ENCODE measurements at places on chromosomes 6 and 20.

DNA sequence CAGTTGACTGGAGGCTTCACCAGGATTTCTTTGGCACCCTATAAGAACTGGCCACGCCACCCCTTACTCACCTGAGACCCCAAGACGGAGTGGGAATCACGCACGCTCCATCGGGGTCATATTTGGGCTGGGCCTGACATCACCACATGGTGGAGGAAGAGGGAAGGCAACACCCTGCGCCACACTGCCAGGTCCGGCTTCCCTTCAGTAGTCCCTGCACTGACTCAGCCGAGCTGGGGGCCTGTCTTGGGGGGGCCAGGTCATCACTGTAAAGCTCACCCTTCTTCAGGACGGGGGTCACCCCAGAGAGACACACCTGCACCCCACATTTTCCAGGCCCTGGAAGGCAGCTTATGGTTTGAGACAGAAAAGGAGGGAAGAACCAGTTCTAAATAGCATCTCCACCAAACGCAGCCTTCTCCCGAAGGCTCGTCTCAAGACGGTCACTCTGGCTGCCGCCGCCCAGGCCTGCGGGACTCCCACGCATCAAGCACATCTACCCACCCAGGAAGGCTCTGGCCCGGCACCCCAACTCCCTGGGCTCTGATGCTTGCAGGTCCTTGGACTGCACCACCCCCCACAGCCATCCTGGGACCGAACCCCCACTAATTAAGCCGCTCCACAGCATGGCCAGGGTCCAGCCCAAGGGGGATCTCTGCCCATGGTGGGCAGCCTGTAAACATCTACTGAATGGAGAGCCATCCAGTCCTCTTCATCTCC is 51.8 kb downstream of the GINS1 start:
- no peak for DNase-seq

GRCh38 chr20:5168651-5169396 is 42.0 kb downstream of the CDS2 start:
- peak; percentile 43 for DNase-seq

DNA sequence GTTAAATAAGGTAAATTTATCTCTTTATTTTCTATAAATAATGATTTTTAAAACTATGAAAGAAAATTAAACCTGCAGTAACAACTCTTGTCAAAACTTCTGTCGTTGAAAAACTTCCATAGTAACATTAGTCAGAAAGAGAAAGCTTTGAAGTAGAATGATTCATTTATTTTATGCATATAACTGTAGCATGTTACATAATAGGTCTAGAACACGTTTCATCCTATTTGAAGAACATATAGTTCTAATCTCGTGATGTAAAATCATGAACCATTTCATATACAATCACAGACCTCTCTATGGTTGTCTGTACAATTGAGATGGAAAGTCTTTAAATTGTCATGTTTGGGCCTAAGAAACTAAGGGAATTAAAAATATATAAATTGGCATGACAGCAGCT is 61.3 kb upstream of the MYLIP start:
- no peak for DNase-seq

DNA sequence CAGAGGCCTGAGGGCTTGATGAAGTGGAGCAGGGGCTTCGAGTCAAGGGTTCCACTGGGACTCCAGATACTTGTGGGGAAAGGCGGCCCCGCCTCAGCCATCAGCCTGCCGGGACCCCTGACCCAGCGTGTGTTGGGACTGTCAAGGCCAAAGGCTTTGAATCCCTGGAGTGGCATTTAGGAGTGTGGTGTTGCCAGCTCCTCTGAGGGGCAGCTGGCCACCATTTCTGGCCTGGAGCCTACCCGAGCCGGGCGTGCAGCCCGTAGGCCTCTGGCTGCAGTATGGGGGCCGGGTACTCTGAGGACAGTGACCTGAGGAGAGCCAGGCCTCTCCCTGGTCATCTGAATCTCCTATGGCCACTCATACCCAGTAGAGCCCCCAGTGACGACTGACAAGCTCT is 40.0 kb downstream of the RRBP1 start:
- no peak for DNase-seq

- no peak for DNase-seq
Measured at GRCh38 chr20:51462566-51463276, 79.8 kb downstream of the NFATC2 start.

DNA sequence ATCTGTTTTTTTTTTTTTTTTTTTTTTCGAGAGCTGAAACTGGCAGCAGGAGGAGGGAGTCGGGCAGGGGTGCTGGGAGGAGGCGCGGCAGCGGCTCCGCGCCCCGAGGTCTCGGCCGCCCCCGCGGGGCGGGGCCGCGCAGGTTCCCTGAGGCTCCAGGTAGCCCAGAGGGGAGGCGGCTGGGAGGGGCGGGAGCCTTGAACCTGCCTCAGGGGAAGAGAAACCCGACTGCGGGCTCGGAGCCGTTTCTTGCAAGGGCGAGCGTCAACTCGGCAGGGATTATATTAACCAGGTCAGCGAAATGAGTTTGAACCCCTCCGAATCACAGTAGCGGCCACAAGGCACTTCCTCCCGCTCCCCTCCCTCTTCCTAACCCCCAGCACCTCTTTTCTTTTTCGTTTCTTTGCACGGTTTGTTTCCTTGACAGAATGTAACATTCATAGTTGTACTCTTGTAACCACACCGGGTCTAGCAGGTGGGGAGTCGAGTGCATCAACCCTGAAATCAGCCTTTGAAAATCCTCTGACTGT is 2.0 kb downstream of the MYB start:
- peak; percentile 14 for DNase-seq

DNA sequence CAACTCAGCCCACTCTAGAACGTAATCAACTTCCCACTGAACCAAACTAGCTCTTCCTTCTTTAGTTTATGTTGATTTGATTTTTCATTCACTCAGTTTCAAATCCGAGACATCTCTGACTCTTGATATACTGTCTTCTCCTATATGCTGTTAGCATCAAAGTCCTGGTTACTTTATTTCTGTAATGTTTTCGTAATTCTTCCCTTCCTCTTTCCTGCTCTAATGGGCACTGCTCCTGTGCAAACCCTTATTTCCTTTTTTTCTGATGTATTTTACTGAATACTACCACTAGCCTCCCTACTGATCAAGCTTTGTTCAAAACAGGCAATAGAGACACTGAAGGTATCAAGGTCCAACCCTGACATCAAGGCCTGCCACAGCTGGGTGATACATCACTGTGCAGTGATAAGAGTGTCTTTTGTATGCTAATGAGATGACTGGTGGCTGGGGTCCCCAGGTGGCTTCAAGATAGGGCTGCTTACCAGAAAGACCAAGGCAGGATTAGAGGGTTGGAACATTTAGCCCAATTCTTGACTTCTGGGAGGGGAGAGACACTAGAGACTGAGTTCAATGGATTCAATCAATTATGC is 95.2 kb downstream of the KIF13A start:
- no peak for DNase-seq

DNA sequence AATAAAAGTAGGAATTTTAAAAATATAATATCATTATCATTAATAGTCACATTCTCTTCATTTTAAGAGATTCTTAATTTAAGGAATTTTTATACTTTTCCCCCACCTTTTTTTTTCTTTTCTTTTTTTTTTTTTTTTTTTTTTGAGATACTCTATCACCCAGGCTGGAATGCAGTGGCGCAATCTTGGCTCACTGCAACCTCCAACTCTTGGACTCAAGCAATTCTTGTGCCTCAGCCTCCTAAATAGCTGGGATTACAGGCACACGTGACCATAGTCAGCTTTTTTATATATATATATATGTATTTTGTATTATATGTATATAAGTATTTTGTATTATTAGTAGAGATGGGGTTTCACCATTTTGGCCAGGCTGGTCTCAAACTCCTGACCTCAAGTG is 457.7 kb downstream of the CDKAL1 start:
- DNase-seq = no peak

Measured in endothelial cell (in vitro differentiated cells).